Stomach (tissue), 19 donors: ENCODE measurements at places on chromosomes 1 and 21. TPM values are rescaled to one million over a fixed set of nuclear protein-coding genes. Genes with fewer than 3 reads are reported as not detected.

GRCh38 chr1:235075048-235075776 is 53.4 kb downstream of the TOMM20 start:
- DNase-seq: peak; percentile 80
- no peak overlapping the region for H3K4me3 ChIP-seq
- peak overlapping the region; percentile 97 for H3K27ac ChIP-seq
- peaks cover 58% of the 10 kb centered on the region for H3K4me1 ChIP-seq
- H3K27me3 ChIP-seq: no peaks in the 10 kb centered on the region

GRCh38 chr1:207612762-207613161 is 32.2 kb upstream of the CR1L start:
- H3K27ac ChIP-seq: no peak overlapping the region
- no peak overlapping the region for H3K4me3 ChIP-seq
- no peaks in the 10 kb centered on the region for H3K27me3 ChIP-seq
- H3K4me1 ChIP-seq: no peaks in the 10 kb centered on the region

GRCh38 chr1:231856426-231856825 is 229.8 kb downstream of the DISC1 start:
- H3K27ac ChIP-seq: no peak overlapping the region
- H3K36me3 ChIP-seq: no peaks in the 10 kb centered on the region
- H3K4me3 ChIP-seq: no peak overlapping the region

- no peaks in the 10 kb centered on the region for H3K27me3 ChIP-seq
- H3K4me1 ChIP-seq: no peaks in the 10 kb centered on the region
- no peak overlapping the region for H3K27ac ChIP-seq
- DNase-seq: no peak
Measured at GRCh38 chr1:96366516-96366915, 355.1 kb upstream of the PTBP2 start.

DNA sequence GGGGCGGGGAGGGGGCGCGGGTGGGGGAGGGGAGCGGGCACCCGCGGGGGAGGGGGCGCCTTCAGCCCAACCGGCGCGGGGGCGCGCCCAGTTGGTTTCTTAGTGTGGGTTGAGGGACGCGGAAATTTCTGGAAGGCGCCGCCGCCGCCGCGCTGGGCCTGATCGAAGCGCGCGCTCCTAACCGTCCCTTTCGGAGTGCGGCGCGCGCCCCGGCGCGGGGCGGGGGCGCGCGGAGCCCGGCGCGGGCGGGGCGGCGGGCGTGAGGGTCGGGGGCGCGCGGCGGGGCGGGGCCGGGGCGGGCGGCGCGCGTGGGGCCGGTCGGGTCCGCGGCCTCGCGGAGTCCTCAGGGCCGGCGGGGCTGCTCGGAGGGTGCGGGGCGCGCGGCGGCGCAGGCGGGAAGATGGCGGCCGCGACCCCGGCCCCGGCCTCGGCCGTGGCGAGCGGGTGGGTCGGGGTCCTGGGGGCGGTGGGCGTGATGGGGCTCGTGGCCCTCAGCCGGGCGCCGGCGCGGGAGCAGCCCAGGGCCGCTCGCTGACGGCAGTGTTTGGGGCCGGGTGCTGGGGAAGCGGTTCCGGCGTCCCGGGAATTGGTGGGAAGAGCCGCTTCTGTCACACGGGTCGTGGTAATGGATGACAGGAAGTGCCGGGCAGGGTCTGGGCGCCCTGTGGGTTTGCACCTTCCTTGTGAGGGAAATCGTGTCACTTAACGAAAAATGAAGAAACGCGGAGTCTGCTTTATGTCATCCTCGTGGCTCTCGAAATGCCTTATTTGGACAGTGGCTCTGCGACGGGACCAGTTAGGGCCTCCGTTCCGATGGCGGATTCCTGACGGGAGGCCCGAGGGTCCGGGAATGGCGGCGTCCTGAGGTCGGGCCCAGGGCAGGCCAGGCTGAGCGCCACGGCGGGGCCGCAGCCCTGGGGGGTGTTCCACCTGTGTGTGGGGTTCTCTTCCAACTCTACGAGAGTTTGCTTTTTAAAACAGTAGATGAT is 764 bp downstream of the PKNOX1 start:
- no peaks in the 10 kb centered on the region for H3K36me3 ChIP-seq
- peak overlapping the region; percentile 61 for H3K4me3 ChIP-seq
- peak overlapping the region; percentile 98 for H3K27ac ChIP-seq
- H3K27me3 ChIP-seq: no peaks in the 10 kb centered on the region

DNA sequence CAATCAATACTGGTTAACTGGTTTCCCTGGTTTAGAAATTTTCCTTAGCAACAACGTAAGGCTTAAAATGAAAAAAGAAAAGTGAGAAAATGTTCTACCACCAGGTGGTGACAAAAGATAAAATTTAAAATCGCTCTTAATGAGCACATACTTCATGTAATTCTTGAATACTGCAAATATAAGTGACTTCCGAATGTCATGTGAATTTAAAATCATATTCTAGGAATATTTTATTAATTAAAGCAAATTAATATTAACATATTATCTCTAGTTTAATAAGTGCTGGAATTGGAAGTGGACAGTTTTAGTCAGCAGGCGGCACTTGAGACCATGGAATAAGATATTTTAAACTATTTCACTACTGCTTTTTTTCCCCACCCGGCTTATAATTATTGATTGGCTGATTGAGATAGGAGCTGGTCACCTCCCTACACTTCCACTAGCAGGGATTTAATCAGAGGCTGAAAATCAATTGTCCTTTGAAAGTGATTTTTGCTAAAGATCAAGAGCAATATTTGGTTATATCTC is 5.0 kb upstream of the ADAMTS1 start:
- H3K27me3 ChIP-seq: peaks cover 15% of the 10 kb centered on the region
- DNase-seq: peak; percentile 76
- H3K4me3 ChIP-seq: no peak overlapping the region
- no peak overlapping the region for H3K27ac ChIP-seq
- H3K36me3 ChIP-seq: no peaks in the 10 kb centered on the region
- peaks cover 29% of the 10 kb centered on the region for H3K4me1 ChIP-seq

The CASQ2 gene
- polyA plus RNA-seq: 7.3 TPM

The ASCL5 gene
- not detected for polyA plus RNA-seq

The VSIG8 gene
- polyA plus RNA-seq: 0.30 TPM
